Stimulated activated CD4-positive, alpha-beta T cell treated with anti-CD3 and anti-CD28 coated beads, Interleukin-1b, Interleukin-23, amount 100 ng/mL, for 1 hour (primary cell): ENCODE measurements at places on chromosomes 4 and X.

DNA sequence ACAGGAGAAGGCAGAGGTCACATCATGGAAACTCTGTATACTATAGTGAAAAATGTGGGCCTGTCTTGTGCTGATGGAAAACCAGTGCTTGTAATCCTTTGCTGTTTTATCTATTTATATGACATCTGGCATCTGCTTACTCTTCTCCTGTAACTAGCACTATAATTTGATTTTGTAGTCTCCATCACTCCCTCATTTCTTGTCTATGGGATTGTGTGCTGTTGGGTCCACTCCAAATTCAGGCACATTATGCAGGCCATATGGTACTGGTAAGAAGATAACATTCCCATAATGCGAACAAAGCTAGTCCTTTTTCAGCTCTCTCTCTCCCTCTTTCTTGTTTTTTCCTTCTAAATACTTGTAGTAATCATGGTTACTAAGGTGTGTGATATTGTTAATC lies 581.2 kb upstream of the IGFBP7 start:
- no peak for DNase-seq

DNA sequence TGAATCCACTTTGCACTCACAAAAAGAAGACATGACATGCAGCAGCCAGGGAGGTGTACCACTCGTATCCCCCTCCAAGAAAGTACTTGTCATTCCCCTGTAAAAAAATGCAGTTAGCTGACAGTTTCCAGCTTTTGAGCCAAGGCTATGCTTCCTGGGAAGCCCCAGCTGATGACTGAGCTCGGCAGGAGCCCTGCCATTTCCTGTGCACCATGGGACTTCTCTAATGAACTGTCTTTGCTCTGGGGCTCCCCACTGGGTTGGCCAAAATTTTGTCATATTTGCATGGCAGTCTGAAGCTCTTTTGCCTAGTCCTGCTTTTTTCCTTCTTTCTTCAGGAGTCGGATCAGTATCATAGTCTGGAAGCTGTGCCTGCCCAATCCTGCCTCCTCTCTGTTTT lies 104.5 kb upstream of the MAOA start:
- DNase-seq: no peak

DNA sequence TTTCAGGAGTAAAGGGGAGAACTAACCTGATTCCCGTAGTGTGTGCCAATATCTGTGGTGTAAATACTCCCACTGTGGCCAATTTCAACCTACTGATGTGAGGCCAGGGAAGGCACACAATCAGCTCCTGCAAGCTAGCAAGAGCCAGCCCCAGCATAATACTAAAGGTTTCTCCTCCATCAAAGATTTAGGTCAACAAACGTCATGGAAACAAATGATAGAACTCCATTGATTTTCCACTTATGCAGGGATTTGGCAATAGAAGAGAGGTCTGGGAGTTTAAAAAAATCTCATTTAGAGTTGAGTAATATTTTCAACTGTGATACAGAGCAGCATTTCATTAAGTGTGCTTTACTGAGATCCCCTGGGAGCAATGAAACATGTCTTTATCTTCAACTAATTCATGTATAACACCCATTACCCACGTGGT lies 15.8 kb upstream of the VEGFD start:
- no peak for DNase-seq

- DNase-seq: no peak
Measured at GRCh38 chr4:105057370-105058105, 89.1 kb upstream of the TET2 start.

GRCh38 chr4:125368671-125369081 lies 53.9 kb downstream of the FAT4 start:
- no peak for DNase-seq

DNA sequence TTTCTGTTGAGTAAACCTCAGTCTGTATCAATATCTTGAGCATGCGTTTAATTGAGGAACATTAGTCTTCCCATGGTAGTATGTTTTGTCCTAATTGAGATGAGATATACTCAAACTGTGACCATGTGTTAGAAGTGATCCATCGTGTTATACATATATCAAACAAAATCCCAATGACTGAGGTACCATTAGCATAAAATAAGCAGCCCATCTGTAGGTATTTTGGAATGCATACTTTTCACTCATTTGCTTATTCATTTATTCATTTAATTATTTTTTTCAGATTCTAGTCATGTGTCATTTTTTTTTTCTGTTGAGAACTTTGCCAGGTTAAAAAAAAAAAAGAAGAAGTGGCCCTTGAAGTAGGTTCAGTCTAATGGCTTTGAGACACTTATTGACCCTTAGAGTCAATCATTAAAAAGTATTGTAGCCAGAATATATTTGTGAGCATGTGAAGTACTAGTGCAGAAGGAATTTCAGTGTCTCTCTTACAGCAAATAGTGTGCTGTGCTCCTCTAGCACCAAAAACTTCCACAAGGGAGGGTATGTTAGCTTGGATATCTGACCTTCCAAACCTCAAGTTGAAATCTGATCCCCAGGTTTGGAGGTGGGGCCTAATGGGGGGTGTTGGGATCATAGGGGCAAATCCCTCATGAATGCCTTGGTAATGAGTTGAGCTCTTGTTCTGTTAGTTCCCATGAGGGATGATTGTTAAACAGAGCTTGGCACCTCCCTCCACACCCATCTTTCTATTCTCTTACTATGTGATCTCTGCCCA lies 130.8 kb upstream of the NPY2R start:
- DNase-seq: no peak

DNA sequence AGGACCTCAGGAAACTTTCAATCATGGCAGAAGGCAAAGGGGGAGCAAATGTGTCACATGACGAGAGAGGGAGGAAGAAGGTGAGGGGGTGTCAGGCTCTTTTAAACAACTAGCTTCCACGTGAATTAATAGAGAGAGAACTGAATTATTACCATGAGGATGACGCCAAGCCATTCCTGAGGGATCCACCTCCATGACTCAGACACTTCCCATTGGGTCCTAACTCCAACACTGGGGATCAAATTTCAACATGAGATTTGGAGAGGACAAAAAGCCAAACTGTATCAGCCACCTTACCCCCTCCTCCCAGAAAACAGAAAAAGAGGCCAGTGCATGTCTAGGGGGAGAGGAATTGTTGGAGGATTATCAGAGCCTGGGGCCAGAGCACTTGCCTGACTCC lies 40.4 kb upstream of the LAS1L start:
- no peak for DNase-seq

- no peak for DNase-seq
Measured at GRCh38 chr4:41963105-41963504, 18.5 kb upstream of the DCAF4L1 start.

- peak; percentile 17 for DNase-seq
Measured at GRCh38 chr4:7539659-7540058, 104.9 kb upstream of the PSAPL1 start.

- DNase-seq: no peak
Measured at GRCh38 chr4:38856046-38856445, 571 bp downstream of the TLR6 start.

DNA sequence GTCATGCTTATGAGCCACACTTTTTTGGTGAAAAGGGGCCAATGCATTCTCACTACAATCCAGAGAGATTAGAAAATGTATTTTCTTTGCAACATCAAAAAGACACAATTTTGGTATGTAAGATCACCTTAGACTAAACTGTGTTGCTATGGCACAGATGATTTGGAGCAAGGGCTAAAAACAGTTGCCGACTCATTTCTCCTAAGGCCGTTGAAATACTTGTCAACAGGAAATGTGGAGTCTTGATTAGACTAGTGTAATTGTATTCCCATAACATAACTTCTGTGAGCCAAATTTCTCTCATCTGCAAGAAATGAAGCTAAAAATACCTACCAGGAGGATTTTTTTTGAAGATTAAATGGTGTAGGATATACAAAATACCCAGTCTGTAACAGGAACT lies 2547.7 kb downstream of the ARAP2 start:
- no peak for DNase-seq

- no peak for DNase-seq
Measured at GRCh38 chrX:43633757-43634156, 22.3 kb upstream of the MAOA start.

DNA sequence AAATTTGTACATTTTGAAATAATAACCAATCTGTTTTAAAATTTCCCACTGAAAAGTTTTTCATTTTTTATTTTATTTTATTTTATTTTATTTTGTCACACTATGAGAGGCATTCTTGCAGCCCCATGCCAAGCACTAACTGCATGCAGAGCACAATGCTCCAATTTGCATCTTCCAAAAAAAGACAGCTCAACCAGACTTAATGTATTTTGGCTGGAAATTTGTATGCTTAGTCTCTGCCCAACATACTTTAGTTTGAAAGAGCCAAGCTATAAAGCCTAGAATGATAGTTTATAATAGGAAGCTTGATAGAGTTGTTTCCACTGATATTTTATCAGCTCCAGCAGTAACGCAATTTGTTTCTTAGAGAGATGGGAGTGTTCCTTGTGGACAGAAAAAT lies 235.5 kb downstream of the GALNTL6 start:
- no peak for DNase-seq

DNA sequence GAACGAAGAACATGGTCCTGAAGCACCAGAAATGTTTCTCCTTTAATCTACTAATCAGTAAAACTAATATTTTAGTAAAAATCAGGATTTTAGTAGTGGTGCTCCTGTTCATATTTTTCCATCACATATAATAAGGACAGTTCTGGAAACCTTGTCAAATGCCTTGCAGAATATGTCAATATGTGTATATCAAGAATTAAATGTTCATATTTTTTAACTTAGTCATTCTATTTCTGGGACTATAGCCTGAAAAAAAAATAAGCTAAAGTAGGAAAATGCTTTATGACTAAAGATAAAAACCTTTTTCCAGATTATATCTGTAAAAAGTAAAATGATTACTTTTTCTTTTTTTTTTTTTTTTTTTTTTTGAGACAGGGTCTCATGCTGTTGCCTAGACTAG lies 65.1 kb downstream of the MAB21L2 start:
- DNase-seq: no peak

- DNase-seq: no peak
Measured at GRCh38 chr4:7309181-7309580, 116.8 kb downstream of the SORCS2 start.

- DNase-seq: no peak
Measured at GRCh38 chrX:136736690-136737089, 44.0 kb downstream of the ARHGEF6 start.

- DNase-seq: no peak
Measured at GRCh38 chr4:51895158-51895557, 52.2 kb downstream of the DCUN1D4 start.

- no peak for DNase-seq
Measured at GRCh38 chrX:109934935-109935334, 68.0 kb upstream of the TMEM164 start.

GRCh38 chrX:47796433-47796906 lies 40.2 kb upstream of the ZNF81 start:
- no peak for DNase-seq

DNA sequence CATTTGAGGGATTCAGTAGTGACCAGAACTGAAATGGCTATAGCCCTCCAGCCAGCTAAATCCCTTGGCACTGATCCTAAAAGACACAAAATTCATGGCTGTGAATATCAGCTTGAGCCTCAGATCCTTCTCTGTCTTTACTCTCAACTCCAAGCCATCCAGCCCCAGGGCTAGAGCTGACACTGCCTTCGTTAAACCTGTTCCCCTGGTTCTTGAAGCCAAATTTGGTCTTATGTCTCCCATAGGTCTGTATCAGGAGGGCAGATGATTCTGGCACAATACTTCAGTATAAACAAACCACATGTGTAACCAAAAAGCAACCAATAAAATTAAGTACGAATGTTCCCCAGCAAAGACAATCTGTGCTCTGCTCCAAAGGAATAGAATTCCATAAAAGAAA lies 78.0 kb downstream of the ANOS1 start:
- DNase-seq: no peak

DNA sequence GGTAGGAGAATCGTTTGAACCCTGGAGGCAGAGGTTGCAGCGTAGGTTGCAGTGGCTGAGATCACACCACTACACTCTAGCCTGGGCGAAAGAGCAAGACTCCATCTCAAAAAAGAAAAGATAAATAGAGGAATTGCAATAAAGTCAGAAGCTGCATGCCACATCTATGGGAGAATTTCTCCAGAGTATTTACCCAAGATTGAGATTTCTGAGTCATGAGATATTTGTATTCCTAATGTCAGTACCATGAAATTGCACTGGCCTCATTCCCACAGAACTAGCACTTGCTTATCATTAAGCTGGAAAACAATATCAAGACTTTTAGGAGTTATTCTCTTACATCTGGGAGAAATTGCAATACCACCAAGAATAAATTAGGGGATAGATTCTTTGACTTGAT lies 37.4 kb downstream of the ASIC5 start:
- no peak for DNase-seq

DNA sequence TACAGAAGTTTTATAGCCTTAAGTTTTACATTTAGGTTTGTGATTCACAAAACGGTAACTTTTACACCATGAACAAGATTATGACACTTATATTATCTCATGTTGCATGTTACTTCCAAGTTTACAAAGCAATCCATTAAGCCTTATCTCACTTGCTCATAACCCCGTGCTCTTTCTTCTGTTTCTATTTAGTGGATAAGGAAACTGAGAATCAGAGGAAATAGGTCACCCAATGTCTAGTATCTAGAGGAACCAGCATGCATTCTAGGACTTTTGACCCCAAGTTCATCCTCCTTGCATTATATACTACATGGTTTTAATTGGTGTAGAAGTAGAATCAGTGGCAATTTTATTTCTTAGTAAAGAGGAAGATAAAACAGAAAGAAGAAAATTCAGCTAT lies 67.0 kb upstream of the ANXA3 start:
- no peak for DNase-seq

DNA sequence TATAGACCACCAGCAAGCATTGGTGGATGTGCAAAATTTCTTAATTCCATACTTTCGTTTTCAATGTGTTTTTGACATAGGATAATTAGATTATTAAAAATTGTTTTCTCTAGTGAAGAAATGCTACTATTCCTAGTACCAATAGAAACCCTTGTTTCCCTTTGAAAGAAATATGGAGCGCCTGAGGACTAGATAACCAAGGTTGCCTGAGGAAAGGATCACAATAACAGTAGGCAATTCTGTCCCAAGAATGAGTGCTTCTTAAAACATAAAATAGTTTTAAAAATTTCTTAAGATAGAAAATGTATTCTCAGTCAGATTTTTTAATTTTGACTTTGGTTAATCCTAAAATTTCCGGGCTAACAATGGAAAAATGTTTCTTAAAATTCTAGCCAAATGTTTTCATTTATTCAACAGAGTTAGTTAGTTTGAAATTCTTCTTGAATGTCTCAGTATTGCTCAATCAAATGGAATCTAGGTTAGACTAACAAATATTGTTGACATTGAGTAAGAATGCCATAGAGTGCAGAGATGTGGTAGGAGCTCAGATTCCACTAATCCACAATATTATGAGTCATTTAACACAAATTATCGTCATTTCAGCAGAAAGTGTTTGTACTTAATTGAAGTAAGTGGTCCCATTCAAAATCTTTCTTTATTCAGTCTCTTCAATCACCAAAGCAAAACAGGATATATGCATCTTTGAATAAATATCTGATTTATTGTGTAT lies 666.0 kb downstream of the GRID2 start:
- no peak for DNase-seq

DNA sequence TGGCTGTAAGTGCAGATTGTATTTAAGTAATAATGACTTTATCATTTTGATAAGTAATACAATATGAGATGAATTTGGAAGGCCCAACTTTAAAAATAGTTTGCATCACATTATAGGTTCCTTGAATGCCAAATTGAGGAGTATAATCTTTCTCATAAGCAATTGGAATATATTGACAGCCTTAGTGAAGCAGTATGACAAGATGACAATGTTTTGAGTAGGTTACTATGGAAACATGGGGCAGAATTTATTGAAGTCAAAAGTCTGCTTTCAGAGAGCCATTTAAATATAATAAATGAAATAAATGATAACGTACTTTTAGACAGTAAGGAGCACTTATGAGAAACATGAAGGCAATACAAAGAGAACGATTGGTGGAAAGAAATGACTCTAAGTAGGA lies 776.4 kb downstream of the TECRL start:
- no peak for DNase-seq

GRCh38 chr4:4677556-4678522 lies 136.0 kb upstream of the STX18 start:
- DNase-seq: no peak
